ENCODE measurements at places on chromosomes 12 and 14.

GRCh38 chr14:23660290-23661226 is 24.4 kb downstream of the DHRS2 start:
- ATAC-seq = no peak

GRCh38 chr14:50590464-50590863 is 30.5 kb downstream of the ATL1 start:
- ATAC-seq = no peak

DNA sequence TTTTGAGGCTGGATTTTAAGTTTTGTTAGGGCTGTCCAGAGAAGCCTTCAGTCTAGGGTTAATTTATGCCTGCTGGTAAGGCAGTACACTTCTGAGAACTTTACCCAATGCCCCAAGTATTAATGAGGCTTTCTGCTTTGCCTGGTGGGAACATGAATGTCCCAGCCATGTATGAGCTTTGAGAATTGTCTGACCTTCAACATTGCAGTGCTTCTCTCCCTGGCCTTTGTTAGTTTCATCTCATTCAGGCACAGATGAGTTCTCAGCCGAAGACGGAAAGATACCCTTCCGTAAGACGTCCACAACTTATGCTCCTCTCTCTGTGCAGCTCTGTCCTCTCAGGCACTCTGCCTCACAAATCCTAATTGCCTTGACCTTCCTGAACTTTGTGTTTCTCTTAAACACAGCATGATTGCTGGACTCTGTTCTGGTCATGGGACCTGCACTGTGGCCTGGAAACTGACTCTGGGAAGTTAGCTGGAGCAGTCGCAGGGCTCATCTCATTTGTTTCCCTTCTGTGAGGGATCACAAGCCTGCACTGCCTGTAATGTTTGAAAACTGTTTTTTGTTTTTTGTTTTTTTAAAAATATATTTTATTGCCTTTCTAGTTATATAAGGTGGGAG is 15.7 kb downstream of the CHPT1 start:
- peak; percentile 92 for ATAC-seq

- peak; percentile 6 for ATAC-seq
These were observed 37.1 kb upstream of the OR5AU1 start for GRCh38 chr14:21192875-21193535.

GRCh38 chr12:44362947-44363346 is 513.2 kb downstream of the NELL2 start:
- ATAC-seq = no peak

DNA sequence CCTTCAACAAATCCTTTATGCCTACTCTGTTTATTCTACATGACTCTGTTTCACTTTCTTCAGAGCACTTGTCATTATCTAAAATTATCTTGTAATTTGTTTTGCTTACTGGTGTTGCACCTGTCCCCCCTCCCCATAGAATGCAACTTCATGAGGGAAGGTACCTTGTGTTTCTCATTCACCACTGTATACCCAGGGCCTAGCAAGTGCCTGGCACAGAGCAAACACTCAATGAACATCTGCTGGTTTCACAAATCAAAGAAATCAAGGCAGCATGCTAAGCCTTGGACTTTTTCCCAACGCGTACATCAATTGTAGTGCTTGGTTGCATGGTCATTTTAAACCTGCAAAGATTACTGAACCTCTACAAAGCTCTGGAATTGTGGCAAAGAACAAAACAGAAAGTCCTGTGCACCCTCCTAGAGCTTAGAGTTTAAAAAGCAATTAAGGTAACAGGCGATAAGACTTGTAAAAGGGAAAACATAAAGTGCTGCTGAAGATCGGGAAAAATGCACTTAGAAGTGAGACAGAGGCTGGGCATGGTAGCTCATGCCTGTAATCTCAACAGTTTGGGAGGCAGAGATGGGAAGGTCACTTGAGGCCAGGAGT is 479.1 kb downstream of the MED13L start:
- ATAC-seq = no peak
